Activated CD4-positive, CD25-positive, alpha-beta regulatory T cell treated with anti-CD3 and anti-CD28 coated beads, Interleukin-2, amount 50 U/mL, for 16 hours (primary cell): ENCODE measurements at places on chromosomes 12 and 14.

GRCh38 chr14:33375786-33376185 lies 437.1 kb downstream of the NPAS3 start:
- no peak for DNase-seq

- DNase-seq = no peak
Observed at GRCh38 chr14:23403139-23403438, 5.0 kb downstream of the MYH6 start.

GRCh38 chr12:64545081-64545382 lies 65.3 kb upstream of the RASSF3 start:
- no peak for DNase-seq

DNA sequence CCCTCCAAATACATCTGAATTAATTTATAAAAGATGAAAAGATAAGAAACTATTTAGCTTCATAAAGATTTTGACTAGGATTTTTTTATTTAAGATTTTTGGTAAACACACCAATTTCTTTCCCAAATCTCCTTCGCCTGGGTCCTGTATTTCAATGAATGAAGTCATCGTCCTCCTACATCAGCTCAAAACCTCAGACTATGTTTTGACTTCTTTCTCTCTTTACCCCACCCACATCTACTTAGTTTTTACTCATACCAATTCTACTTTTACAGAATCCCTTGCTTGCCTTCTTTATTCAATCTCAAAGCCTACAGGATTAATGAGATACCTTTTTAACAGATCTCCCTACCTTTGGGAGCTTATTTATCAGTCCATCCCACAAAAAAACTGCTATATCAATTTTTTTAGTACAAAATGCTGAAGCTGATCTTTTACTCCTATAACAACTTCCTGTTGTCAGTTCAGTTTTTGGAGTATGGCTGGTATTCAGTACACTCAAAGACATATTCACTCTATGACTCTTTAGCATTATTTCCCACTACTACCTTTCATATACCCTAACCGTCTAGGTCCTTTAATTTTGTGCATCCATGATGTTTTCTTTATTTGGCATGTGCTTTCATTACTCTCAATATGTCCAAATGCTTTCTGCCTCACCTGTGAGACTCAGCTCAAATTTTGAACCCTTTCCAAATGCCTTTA lies 18.7 kb upstream of the CCDC91 start:
- no peak for DNase-seq

- no peak for DNase-seq
Observed at GRCh38 chr14:104926619-104927431, 2.1 kb downstream of the PLD4 start.

DNA sequence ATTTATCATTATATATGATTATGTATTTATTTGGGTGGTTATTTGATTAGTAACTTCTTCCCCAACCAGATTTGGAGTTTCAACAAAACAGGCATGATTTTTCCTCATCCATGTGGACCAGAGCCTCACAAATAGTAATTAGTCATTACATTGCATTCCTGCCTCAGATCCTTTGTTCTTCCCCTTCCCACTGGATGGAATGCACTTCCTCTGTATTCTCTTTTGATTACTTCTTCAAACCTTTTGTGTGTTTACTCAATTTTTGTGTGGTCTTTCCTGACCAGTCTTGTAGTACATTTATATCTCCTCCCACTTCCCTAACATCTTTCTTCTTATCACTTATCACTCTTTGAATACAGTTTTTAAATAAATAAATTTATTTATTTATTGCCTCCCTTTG lies 15.5 kb downstream of the SYT1 start:
- DNase-seq = no peak

GRCh38 chr12:51393676-51394545 lies 2.7 kb upstream of the GALNT6 start:
- no peak for DNase-seq

- no peak for DNase-seq
Observed at GRCh38 chr12:129075460-129076208, 222.4 kb downstream of the GLT1D1 start.

- DNase-seq = no peak
Observed at GRCh38 chr14:78425782-78426181, 255.6 kb downstream of the NRXN3 start.

DNA sequence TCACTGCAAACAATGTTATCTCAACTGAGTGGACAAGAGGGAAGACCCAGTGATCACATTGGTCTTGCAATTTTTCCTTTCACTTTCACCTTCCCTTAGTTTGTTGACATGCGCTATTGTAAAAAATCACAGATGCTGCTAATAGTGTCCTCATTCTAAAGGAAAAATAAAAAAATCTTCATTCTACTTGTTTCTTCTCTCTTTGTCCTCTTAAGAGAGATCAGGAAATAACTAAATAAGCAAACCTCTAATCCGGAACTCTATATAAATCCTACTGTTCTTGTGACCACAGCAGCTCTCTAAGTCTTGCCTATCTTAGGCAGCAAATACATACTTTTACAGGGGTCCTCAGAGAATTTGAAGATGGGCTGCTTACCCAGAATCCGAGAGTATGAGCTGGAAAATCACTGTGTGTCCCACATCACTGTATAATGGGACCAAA lies 257.7 kb downstream of the NAV3 start:
- no peak for DNase-seq
